A549 (cell line): ENCODE measurements at places on chromosomes 1 and 21. TPM values are rescaled to one million over a fixed set of nuclear protein-coding genes. Genes with fewer than 3 reads are reported as not detected.

ROR1 gene
- polyA plus RNA-seq, result 6.5 to 9.4 TPM (median 8.2 TPM) in 3 replicates

FCRL2 gene
- not detected in 3 replicates for polyA plus RNA-seq

RNU1-2 gene
- polyA plus RNA-seq, result 6.5 to 8.5 TPM (median 6.6 TPM) in 3 replicates

ARHGEF16 gene
- 2.7 to 3.2 TPM (median 3.0 TPM) in 3 replicates for polyA plus RNA-seq

- no peak for DNase-seq
These were observed 46.7 kb upstream of the FOXO6 start for GRCh38 chr1:41314376-41315145.

DNA sequence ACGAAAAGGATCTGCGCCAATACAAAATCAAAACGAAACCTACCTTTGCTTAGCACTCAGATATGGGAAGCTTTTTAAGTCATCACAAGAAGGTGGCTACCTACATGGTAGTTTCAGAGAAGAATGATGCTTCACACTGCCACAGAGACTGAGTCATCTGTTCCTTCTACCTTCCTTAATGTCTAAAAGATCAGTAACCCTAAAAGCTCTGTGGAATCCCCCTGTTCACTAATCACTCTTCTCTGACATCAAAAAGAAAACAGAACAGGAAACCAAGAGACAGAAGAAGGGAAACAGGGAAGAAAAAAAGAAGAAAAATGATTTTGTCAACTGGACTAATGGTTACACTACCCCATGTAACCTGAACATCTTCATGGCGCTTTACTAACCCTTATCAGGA lies 177.2 kb downstream of the SMYD3 start:
- no peak for DNase-seq

DNA sequence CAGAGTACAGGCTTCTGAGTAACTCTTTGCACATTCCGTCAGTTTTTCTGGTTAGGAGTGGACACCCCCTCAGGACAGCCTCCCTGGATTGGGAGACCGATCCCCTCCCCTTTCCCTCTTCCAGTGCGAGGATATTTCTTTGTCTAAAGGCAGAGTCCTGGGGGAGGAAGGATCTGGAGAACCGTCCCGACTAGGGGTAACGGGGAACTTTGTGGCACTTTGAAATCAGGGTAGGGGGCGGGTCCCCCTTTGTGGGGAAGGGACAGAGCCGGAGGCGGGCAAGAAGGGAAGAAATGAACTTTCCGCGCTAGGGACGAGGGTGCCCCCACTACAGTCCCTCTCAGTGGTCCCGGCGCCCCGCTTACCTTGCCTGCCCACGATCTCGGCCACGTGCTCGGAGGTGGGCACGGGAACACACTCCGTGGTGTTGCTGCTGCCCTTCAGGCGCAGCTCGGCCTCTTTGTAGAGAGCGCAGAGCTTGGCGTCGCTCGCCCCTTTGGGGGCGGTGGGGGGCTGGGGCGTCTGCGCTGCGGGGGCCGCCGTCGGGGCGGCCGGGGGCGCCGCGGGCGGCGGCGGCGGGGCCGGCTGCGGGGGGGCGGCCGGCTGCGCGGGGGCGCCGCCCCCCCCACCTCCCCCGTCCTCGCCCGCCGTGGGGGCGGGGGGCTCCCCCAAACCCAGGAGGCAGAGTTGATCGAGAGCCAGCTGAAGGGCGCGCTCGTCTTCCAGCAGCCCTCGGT lies 917 bp downstream of the MEX3A start:
- no peak for DNase-seq

DNA sequence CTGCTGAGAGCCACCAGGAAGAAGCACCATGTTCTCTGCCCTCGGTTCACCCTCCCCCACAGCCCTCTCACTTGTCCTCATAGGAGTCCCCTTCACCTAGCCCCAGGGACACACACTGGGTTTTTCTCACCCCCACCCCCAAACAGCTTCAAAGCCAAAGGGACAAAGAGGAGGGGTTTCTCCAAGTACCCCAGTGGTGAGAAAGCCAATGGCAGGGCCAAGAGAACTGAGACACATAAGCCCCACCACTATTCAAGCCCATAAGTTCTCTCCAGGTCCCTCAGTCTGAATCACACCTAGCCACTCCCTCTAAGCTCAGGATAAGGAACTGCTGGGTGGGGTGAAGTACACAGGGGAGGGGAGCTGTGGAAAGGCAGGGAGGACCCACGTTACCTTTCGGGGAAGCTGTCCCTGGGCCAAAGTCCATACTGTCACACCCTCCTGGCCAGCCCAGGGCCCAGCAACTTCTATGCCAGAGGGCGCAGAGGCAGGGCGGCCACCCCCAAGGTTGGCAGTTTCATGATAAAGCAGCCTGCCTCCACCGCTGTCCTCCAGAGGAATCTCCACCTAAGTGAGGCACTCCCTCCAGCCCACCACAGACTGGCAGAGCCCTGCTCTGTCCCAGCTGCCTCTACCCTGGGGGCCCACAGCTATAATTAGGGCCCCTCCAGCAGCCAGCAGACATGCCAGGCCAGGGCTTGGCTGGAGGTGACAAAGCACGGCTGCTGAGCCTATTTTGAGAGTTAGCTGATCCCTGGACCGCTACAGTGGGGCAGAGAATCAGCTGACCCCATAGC lies 39.0 kb upstream of the PPP1R15B start:
- DNase-seq, result peak; percentile 55

- DNase-seq, result no peak
These were observed 738 bp downstream of the GNPAT start for GRCh38 chr1:231241750-231242149.

DNA sequence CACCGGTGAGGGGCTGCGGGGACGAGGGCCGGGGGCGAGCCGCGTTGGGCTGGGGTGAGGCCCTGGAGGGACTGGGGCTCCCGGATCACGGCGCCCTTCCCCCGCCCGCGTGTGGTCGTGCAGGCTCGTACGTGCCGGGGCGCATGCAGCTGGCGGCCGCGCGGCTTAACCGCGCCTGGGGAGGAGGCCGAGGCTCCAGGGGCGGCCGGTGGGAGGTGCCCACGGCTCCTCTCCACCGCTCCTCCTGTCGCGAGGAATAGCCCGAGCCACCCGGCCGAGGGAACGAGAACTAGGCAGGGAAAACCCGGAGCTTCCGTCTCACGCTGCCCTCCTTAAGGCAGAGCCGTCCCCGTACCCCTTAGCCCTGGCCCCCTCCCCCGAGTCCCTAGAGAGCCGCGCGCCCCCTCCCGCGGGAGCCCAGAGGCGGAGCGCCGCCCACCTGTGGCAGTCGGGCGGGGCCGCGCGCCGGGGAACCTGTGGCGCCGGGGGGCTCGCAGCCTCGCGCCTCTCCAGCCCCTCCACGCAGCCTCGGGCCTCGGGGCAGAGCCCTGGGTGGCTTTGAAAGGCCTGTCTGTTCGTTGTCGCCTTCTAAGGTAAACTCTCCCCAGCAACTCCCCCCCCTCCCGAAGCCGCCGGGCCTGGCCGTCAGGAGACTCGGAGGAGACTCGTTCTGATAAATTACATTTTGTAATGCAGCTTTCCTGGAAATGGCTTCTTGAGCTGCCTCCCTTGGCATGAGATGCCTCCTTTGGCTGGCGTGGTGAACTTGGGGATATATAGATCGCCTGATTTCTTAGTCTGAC lies 746 bp downstream of the AK4 start:
- DNase-seq, result peak; percentile 40

DNA sequence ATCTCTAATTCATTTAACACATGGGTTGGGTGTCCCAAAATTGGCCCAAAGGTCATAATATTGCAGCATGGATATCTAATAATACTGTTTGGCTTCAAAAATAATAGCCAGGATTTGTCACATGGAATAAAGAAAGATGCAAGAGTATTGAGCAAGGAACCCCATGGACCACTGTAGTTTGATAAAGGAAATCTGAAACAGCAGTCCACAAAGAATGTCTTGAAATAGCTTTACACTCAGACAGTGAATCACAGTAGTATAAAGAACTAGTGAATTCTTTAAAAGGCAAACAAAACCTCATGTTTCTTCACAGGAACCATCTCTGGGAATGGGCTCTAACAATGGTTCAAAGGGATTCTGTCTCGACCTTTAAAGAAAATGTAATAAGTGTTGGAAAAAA lies 576.1 kb upstream of the ZRANB2 start:
- no peak for DNase-seq

GRCh38 chr1:228778961-228779360 lies 43.7 kb downstream of the RHOU start:
- no peak for DNase-seq
